ENCODE measurements at places on chromosomes 5 and 9. TPM values are rescaled to one million over a fixed set of nuclear protein-coding genes. Genes with fewer than 3 reads are reported as not detected.

The SPATA9 gene
- 0.40 TPM for total RNA-seq

The GABRG2 gene
- not detected for total RNA-seq

The C8G gene
- total RNA-seq = 248 TPM

The TTC23L gene
- total RNA-seq = not detected

The LPAR1 gene
- 1.5 TPM for total RNA-seq

The SPINK4 gene
- not detected for total RNA-seq

The MPDZ gene
- total RNA-seq = 62.8 TPM

The DMXL1 gene
- 19.1 TPM for total RNA-seq

All from right lobe of liver (tissue), 6 donors.